ENCODE measurements at places on chromosomes 3 and 15.
A peak's percentile ranks its signal among the peaks of the same experiment; 100 is the strongest.

GRCh38 chr3:152779653-152780052 is 55.3 kb upstream of the P2RY1 start:
- DNase-seq, result no peak

DNA sequence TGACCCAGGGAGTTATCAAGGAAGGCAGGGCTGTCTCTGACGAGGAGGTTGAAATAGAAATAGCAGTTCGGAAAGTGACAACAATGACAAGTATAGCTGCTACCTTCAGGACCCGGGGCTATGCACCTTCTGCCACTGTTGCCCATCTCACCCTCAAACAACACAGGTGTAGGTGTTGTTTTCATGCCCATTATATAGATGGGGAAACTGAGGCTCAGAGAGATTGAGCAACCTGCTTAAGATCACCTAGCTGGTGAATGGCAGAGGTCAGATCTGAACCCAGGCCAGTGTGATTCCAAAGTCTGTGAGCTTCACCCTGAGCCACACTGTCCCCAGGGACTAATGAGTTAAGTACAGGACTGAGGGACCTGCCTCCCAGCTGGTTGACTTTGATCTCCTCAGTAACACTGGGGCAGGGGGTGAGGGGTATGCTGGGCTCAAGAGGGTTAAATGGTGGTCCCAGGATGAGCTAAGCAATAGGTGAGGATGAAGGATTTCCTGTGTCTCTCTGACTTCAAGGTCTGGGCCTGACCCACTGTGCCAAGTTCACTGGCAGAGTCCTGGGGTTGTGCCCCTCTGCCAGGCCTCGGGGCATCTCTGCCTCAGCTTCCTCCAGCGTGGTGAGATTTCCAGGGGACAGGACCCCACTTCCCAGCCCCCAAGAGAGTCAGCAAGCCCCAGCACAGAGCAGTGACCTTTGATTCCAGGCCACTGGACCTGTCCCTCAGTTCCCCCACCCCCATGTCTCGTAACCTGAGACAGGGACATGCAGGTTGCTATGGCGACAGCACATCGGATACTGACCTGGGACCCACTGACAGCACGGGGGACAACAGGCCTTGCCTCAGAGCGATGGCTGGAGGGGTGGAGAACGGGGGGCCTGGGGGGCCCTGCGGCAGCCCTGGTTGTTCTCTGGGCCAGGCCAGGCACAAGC is 35.0 kb downstream of the ATP2B2 start:
- no peak for DNase-seq

- DNase-seq, result no peak
Observed at GRCh38 chr3:102036472-102036871, 187.2 kb downstream of the NFKBIZ start.

GRCh38 chr3:71185733-71186455 is 397.6 kb downstream of the FOXP1 start:
- no peak for DNase-seq

GRCh38 chr3:172324611-172325203 is 123.5 kb downstream of the GHSR start:
- no peak for DNase-seq

DNA sequence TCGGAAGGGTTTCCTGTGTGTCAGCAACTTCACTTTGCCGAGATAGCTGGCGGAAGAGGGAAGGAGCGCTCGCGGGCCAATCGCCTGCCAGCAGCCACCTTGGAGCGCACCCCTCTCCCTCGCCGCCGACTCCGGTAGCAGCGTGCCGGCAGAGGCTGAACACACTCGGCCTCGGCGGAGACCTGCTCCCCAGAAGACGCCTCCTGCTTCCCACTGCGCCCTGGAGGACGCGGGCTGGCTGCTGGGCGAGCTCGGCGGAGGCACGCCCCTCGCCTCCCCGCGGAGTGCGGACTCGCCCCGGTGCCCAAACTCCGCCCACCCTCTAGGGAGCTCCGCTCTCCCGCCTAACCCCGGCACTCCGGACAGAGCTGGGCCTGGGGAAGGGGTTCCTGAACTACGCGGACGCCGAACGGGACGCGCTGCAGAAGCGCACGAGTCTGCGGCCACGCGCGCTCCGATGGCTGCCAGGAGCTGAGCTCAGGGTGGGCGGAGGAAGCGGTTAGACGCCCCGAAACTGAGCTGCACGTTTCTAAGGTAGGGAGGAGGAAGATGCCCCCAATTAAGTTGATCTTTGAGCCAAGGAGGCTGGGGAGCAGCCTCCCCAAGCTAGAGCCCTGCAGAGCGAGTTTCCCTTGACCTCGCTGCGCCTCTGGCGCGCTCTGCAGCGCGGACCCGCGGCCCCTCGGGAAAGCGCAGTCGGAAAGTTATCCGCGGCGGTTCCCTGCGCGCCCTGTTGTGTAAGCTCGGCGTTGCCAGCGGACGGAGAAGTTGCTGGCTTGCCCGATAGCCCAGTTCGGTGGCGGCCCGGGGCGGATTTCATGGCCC is at the start of gene P2RY1:
Gene P2RY1, plus strand, starts transcription at position 356 of the 825 bp plus-strand sequence. CDS start 652 bp downstream, outside the sequence.
- DNase-seq, result peak; percentile 47

DNA sequence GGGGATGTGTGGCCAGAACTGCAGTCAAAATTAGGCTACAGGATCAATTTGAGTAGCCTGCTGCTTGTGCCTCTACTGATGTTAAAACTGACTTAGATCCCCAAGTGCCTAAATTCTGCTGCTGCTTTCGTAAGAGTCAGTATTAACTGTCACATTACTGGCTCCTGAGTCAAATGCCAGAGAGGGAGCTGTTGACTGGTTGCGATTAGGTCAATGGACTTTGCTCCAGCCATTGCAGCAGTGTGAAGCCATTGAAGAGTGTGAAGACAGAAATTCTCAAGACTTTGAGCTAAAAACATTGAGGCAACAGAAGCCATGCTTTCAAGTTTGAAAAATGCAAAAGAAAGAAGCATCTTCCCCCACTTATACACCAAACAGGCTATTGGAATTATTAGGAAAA is 151.1 kb upstream of the MITF start:
- no peak for DNase-seq

DNA sequence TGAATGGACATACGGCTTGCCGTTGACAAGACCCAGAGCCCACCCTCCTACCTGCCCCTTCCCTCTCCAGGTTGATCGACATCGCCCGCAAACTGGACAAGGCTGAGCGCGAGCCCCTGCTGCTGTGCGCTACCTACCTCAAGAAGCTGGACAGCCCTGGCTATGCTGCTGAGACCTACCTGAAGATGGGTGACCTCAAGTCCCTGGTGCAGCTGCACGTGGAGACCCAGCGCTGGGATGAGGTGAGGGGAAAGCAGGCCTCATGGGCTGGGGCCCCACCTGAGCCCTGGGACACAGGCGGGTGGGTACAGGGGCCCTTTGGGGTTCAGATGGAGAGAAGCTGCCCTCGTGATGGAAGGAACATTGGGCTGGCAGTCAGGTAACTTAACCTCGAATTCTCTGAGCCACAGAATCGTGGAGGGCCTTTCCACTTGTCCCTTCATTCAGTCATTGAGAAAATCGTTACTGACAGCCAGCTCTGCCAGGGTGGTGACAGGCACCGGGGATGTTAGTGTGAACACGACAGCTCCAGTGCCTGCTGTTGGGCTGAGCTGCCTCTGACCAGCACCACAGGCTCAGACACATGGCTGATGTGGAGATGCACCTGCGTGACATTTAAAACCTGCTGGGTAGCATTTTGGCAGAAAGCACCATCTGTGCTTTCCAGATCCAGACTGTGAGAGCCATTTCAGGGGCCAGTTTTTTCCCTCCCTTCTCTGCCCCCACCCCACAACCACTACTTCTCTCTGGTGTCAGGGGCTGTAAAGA is 25.6 kb upstream of the RHO start:
- no peak for DNase-seq

- DNase-seq, result peak; percentile 54
Observed at GRCh38 chr15:91099616-91099994, 452 bp upstream of the SV2B start.

GRCh38 chr3:1172644-1173043 is 79.8 kb downstream of the CNTN6 start:
- DNase-seq, result no peak

DNA sequence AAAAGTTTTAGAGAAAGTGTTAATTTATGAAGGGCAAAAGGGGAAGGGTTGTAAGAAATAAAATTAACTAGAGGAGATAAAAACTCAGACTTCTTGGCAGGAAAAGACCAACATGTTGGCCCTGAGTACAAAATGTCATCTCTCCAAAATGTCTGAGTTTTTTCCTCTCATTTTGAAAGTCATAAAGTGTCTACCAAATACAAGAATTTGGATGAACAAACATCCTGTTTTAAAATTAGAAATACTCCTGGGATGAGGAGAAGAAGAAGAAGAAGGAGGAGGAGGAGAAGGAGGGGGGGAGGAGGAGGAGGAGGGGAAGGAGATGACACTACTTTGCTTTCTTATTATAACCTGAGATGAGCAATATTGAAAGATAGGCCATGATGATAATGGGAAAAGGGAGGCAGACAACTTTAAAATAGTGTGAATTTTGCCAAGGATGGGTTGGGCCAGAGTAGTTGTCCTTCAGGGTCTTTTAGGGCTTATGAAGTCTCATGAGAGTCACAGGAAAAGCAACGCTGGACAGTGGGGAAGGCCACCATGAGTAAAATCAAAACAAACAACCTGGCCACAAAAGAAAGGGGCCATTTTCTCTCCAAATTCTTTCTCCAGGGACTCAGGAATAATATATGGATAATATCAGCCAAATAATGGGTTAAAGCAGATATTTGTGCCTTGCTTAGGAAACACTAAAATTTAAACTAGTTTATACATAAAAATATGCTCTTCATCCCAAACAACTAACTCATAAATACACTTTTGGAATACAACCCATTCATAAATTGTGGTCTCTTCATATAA is 632.9 kb downstream of the EPHA3 start:
- DNase-seq, result no peak

DNA sequence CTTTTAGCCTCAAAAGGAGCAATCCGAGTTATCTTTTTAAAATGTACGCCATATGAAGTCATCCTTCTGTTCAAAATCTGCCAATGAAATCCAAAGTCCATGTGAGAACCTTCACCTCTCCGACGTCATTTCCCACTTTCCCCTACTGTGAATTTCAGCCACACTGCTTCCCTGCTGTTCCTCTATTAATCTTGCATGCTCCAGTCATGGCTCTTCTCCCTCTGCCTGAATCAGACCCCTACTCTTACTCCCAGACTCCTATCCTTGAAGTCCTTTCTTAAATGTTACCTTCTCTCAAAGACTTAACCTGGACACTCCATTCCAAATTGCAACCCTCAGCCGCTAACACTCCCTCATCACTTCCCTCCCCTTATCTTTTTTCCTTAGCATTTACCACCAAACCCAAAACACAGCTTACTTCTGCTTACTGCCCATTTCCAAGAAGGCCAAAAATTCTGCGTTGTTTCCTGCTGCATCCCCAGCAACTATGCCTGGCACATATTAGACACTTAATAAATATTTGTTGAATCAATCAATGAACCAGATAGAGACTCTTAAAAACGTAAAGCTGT is 1.2 kb downstream of the NKIRAS1 start:
- no peak for DNase-seq

- DNase-seq, result no peak
Observed at GRCh38 chr3:50294492-50295403, 2.5 kb upstream of the IFRD2 start.

- no peak for DNase-seq
Observed at GRCh38 chr15:58442122-58442521, 10.3 kb downstream of the LIPC start.

DNA sequence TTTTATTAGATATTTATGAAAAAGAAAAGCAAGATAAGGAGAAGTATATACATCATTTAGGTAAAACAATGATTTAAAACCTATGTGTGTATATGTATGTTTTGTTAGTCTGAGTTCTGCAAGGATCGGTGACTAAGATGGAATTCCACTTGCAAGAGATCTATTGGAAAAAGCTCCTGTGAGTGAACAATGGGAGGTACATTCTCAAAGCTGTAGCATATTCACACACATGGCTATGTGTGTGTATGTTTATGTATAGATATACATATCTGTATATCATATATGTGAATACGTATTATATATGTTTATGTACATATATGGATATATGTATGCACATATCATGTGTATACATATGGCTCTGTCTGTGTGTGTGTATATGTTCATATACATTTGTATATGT is 54.3 kb downstream of the AMOTL2 start:
- DNase-seq, result no peak

GRCh38 chr3:123608263-123608937 is 23.5 kb upstream of the HACD2 start:
- no peak for DNase-seq

GRCh38 chr3:157128771-157129681 is 30.9 kb downstream of the CCNL1 start:
- no peak for DNase-seq

DNA sequence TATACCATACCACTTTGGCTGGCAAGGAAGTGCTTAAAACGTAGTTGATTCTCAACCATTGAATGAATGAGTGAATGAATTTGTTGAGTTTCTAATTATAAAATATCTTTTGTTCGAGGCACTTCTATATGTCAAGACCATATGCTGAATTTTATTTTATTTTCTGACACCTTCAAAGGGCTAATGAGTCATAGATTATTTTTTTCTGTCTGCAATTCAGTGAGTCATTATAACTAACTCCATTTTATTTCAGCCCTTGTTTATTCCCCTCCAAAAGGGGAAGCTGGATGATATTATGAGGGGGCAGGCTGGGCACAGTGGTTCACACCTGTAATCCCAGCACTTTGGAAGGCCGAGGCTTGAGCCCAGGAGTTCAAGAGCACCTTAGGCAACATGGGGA is 142.4 kb downstream of the P2RY1 start:
- DNase-seq, result no peak

- DNase-seq, result no peak
Observed at GRCh38 chr3:182148360-182148759, 436.6 kb downstream of the SOX2 start.

DNA sequence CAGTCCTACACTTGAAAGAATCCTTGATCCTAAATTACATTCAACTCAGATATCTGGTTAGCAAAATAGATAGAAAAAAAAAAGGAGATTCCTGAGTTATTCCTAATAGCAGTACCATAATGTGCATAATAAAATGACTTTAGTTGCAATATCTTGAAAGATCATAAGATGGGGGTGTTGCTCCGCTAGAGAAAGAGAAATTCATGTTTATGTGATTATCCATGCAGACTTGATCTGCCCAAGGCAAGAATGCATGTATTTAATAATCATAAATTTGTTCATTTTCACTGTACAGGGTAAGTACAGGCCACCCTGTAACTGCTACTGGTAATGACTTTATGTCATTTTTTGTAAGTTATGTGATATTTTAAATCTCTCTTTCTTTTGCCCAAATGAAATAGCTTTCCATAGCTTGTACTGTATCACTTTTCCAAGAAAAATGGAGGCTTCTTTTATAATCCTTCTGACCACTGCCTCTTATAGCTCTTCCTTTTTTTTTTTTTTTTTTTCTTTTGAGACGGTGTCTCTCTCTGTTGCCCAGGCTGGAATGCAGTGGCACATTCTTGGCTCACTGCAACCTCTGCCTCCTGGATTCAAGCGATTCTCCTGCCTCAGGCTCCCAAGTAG is 84.6 kb downstream of the HCN4 start:
- no peak for DNase-seq

DNA sequence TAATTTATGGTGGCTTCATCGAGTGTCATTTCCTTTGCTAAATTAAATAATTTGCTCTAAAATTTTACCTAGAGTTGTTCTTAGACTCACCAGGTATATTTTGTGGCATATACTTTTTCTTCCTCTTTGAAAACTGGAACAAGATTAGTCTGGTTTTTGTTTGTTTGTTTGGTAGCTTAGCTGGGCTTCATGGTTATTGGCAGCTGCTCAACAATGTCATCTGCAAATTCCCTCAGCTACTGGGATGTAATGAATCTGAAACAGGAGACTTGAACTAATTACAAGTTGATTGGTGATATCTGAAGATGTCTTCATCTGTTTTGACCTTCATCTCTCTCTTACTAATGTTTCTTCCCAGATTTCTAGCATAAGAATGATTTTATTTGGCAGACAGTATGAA is 270.5 kb upstream of the P2RY1 start:
- DNase-seq, result no peak

- DNase-seq, result no peak
Observed at GRCh38 chr3:142019794-142020320, 129.5 kb downstream of the TFDP2 start.

All from caudate nucleus (tissue), 63 donors.